ENCODE measurements at places on chromosomes 4 and X.

DNA sequence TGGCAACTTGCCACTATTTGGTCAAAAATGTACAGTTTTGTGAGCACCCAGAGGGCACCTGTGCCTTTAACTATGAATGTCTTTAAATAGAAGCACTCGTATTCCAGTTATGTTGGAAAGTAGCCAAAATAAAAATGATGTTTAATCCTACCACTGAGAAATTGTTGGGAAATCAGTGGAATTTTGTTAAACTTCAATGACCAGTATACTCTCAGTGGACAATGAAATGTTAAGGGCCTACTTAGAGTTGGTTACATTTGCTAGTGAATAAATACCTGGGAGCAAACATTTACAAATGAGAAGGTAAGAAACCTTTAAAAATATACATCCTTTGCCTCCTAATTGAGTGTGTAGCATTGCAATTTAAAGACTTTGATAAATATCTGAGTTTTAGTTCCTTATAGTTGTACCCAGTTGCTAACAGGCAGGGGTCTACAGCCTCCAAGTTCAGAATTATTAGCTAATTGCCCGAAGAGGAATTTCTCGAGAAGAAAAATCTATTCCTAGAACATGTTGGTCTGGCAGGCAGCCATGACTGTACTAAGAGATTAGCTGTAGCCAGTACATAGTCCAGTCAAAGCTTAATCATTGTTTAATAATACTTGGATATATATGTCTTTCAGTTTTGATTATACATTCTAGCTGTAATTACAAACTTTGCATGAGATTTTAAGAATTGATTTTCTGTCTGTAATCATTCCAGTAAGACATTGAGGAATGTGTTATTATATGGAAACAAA, 93.2 kb downstream of the IL1RAPL2 start:
- no peak for DNase-seq

- no peak for DNase-seq
Observed at GRCh38 chr4:13905543-13905942, 278.0 kb upstream of the BOD1L1 start.

GRCh38 chr4:1247864-1248244, 1.1 kb downstream of the CTBP1 start:
- no peak for DNase-seq

DNA sequence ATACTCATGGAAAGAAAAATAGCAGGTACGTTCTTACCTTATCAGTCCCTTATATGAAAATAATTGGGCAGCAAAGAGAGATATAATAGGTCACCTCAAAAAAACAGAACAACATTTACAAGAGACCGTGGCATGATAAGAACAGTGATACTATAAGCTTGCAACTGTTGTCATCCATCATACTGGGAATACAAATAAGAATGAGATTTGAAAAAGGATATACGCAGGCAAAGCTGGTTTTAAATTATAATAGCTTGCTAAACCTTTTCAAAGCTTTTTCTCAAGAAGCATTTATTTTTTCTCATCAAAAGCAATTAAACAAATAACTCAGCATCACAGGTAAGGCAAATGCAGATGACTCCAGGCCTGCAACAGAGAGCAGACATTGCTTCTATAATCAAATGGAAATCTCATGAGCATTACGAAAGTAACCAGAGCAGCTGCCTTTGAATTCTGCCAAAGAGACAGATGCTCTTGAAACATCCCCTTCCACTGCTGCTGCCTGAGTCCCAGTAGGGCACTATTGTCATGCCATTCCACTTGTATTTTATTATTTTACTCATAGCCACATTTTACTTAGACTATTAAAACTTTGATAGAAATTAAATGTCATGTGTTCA, 620.6 kb upstream of the GNPDA2 start:
- DNase-seq, result no peak

- no peak for DNase-seq
Observed at GRCh38 chr4:10741961-10742699, 57.6 kb upstream of the CLNK start.

DNA sequence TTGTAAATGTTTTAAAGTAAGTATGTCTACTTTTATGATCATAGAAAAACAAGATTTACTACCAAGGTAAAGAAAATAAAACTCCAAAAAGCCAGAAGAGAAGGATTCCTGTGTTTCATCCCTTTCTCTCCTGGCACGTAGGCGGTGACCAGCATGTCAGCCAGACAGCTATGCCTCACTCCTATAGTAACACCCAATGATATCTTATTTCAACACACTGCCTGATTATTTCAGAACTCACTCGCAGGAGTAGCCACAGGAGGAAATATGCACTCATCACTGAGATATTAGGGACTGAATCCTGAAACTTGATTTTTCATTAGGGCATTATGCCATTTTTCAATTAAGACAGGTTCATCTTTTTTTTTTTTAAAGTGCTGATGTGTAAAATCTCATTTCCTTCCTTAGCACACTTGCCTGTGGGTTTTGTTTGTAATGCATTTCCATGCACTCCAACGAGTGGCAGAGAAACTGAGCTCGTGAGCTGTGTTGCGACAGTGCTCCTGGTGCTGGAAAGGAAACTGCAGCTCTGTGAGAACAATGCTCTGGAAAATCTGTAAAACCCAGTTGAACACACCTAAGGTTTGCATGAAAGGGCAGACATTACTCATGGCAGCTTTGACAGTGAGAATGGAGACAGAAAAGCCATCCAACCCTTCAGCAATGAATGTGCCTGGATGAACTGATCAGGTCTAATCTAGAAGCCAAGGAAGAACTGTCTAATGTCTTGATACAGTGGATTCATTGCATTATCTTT, 18.2 kb downstream of the RAI2 start:
- DNase-seq, result no peak

GRCh38 chrX:154373340-154374306, 811 bp downstream of the FLNA start:
- DNase-seq, result peak; percentile 27

- no peak for DNase-seq
Observed at GRCh38 chr4:76756416-76756815, 141.5 kb downstream of the SOWAHB start.

GRCh38 chr4:4865705-4866123, 6.2 kb downstream of the MSX1 start:
- DNase-seq, result no peak

DNA sequence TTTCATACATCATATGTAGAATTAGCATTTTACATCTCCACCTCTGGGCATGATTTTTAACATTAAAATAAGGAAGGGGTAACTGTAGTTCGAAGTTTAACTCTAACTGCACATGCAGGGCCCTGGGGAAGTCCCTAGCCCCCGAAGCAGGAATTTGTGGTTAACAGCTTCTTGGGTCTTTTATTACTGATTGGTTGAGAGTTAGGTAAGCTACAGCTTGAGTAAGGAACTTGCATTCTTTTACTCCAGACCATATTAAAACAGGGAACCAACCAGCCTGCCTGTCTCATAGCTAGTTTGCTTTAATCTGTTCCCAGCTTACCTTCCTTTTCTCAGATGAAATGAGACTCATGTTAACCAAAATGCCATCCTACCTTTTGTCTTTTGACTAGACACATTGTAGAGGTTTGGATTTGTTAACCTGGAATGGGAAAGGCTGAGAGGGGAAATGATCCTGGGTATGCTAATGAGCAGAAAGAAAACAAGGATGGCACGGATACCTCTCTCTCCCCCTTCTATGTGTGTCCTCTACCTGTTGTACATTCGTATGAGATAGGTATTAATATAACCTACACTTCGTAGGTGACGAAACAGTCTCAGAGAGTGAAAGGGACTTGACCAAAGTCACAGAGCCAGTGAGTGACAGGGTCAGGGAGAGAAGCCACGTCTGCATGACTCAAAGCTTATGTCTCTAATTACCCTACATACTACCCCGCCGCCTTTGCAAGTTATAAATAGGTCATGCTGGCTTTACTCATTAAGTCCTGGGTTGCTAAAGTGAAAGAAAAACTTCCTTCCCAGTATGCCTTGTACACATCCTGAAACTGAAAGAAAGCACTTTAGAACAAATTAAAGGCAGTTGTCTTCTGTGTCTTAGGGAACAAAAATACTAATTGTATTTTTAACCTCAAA, 119.5 kb upstream of the AFF2 start:
- peak; percentile 2 for DNase-seq

- no peak for DNase-seq
Observed at GRCh38 chr4:79227860-79228259, 98.0 kb downstream of the NAA11 start.

- no peak for DNase-seq
Observed at GRCh38 chr4:48222491-48222890, 47.1 kb downstream of the TEC start.

DNA sequence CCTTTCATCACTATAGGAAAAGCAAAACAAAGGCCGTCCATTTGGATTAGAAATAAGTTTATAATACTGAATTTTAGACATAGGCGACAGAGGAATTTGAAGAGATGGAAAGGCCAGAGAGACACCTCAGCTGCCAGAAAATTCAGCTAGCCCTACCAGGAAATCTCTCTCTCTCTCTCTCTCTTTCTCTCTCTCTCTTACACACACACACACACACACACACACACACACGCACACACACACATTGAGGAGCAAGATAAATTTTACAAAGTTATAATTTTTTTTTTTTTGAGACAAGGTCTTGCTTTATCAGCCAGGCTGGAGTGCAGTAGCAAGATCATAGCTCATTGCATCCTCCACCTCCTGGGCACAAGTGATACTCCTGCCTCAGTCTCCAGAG, 1.4 kb downstream of the XK start:
- DNase-seq, result no peak

DNA sequence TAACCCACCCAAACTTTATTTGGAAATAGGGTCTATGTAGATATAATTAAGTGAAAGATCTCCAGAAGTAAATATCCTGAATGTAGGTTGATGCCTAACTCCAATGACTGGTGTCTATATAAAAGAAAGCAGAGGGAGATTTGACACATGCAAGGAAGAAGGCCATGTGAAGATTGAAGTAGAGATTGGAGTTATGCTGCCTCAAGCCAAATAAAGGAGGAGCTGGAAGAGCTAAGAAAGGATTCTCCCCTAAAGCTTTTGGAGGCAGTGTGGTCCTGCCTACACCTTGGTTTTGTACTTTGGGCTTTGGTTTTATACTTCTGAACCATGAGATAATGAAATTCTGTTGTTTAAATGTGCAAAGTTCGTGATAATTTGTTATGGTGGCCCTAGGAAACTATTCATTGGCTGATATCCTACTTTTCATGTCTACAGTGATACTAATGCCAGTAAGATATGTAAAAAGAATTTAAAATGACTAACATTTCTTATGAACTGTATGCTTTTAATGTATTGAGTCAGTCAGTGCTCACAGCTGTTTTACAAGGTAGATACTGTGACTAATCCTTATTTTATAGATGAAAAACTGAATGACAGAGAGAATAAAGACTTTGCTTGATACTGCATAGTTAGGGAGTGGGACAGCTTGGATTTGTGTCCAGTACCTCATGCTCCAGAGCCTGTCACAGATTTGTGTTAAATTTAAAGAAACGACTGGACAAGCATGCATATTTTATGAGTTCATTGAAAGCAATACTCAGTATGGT, 5.9 kb upstream of the RAB40AL start:
- no peak for DNase-seq

DNA sequence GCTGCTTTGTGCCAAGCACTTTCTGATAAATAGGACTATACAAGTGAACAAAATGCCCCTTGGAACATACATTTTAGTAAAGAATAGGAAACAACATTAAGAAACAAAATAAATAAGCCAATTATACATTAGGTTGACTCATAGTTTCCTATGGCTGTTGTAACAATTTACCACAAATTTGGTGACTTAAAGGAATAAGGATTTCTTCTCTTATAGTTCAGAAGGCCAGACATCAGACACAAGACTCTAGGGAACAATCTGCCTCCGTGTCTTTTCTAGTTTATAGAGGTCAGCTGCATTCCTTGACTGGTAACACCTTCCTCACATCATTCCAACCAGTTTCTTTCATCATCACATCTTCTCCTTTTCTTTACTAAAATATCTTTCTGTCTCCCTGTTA, 235.9 kb upstream of the PCDH18 start:
- no peak for DNase-seq

GRCh38 chrX:154443992-154444754, at the start of gene FAM50A:
Gene FAM50A (plus strand): TSS chrX:154444141. CDS start chrX:154444236, 95 bp downstream.
- DNase-seq, result peak; percentile 57

DNA sequence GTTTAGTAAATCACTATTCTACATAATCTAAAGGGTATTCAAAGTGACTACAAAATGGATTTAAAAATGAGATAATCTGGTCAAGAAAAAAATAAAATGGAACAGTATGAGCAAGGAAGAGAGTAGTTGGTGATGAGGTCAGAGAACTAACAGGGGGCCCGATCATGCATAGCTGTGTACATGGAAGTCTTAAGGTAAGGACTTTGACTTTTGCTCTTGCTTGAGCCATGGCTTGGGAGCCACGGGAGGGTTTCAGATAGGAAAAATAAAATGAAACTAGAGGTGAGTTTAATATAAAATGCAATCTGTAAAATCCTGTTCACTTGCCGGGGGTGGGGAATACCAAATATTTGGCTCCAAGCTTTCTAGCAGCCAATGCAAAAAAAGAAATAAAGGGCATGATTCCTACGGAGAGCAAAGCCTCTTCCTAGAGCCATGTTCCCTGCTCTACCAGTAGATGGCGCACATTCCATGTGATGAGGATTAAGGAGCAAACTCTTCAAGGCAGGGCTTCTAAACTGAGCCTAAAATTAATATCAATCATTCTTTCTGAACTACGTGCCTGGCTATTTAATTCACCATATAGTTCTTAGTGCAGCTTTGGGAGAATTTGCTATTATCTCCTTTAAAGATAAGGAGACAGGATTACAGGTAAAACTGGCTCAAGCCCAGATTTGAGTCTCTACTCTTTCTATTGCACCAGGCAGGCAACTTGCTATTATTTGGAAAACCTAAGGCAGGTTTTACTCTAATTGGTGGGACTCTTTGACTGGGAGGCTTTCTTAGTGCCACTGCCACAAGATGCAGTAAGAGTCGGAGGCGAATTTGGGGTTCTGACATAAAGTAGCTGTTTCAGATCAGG, 6.8 kb upstream of the CLCN5 start:
- peak; percentile 34 for DNase-seq

- DNase-seq, result no peak
Observed at GRCh38 chr4:52627876-52628275, 31.2 kb downstream of the USP46 start.

- no peak for DNase-seq
Observed at GRCh38 chr4:58225460-58225859, 1115.3 kb upstream of the IGFBP7 start.

DNA sequence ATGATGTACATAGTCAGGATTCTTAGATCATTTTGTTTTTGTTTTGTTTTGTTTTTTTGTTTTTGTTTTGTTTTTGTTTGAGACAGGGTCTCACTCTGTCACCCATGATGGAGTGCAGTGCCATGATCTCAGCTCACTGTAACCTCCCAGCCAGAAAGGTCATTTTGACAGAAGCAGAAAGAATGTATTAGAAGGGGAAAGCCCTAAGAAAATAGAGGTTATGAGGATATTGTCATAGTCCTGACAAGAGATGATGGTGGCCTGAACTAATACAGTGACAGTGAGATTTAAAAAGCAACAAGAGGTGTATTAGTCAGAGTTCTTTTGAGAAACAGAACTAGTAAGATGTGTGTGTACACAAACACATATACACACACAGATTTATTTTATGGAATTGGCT, 503.3 kb downstream of the RPA4 start:
- DNase-seq, result no peak

DNA sequence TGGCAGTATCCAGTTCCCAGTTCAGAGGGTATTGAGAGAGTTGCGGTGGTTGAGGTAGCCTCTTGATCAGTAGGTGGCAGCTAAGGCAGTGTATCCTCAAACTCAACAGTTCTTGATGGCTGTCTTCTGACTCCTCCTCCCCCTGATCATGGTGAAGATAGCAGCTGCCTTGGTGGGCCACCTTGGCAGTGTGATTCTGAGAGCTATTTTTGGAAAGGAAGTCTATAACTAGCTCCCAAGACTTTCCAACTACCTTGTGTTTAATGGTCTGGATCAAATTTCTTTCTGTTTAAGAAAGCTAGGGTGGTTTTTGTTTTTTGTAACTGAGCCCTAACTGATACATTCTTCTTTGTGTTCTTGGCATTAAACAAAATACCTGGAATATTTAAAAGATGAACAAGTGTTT, 10.5 kb upstream of the TBC1D19 start:
- DNase-seq, result no peak

Data from activated CD4-positive, alpha-beta T cell treated with anti-CD3 and anti-CD28 coated beads, Interleukin-2, amount 50 U/mL, for 1 hour (primary cell).